ENCODE measurements at places on chromosomes 7 and 10. TPM values are rescaled to one million over a fixed set of nuclear protein-coding genes. Genes with fewer than 3 reads are reported as not detected.

The TMEM236 gene
- under 0.01 TPM for total RNA-seq

The ARL4A gene
- total RNA-seq: 37.0 TPM

The CH25H gene
- 0.06 TPM for total RNA-seq

The GRM8 gene
- 0.11 TPM for total RNA-seq

The KCNK18 gene
- not detected for total RNA-seq

The CPA4 gene
- 90.5 TPM for total RNA-seq

The CPVL gene
- 0.06 TPM for total RNA-seq

The LRRC4 gene
- total RNA-seq: 0.38 TPM

The SMKR1 gene
- total RNA-seq: 0.71 TPM

The NUTM2B gene
- 0.58 TPM for total RNA-seq

Data from LHCN-M2 (cell line).